Activated CD4-positive, alpha-beta T cell treated with anti-CD3 and anti-CD28 coated beads for 24 hours (primary cell): ENCODE measurements at places on chromosomes 4 and X.
A peak's percentile ranks its signal among the peaks of the same experiment; 100 is the strongest.

GRCh38 chrX:49230500-49231232 lies 2.5 kb downstream of the CACNA1F start:
- DNase-seq, result peak; percentile 31

DNA sequence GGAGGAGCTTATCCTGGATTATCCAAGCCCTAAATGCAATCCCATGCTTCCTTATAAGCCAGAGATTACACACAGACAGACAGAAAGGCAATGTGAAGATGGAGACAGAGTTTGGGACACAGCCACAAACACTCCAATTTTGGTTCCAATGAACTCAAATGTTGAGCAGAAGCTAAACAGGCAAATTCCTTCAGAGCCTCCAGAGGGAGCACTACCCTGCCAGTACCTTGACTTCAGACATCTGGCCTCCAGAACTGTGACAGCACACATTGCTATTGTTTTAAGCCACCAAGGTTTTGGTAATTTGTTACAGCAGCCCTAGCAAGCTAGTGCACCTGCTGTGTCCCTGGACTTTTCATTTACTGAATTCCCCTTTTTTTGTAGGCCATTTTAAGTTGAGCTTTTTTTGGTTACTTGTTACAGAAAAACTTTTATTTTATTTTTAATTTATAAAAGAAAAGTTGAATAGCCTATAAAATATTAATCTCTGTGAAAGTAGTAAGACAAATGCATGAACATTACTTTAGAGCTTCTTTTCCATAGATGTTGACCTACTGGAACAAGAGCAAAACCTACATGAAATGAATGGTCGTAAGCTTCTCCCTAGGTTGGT lies 33.4 kb upstream of the SRD5A3 start:
- peak; percentile 13 for DNase-seq

- DNase-seq, result no peak
Observed at GRCh38 chr4:109846395-109847098, 1.4 kb upstream of the LRIT3 start.

DNA sequence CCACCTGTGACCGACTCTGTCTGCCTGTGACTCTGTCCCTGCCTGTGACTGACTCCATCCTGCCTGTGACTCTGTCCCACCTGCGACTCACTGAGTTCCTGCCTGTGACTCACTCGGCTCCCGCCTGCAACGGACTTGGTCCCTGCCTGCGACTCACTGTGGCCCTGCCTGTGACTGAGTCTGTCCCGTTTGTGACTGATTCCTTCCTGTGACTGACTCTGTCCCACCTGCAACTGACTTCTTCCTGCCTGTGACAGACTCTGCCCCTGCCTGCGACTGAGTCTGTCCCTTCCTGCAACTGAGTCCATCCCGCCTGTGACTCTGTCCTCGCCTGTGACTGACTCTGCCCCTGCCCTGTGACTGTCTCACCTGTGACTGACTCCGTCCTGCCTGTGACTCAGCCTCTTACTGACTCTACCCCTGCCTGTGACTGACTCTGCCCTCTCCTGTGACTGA lies 9.6 kb upstream of the UVSSA start:
- DNase-seq, result peak; percentile 44

GRCh38 chr4:19888587-19888986 lies 363.1 kb upstream of the SLIT2 start:
- no peak for DNase-seq

DNA sequence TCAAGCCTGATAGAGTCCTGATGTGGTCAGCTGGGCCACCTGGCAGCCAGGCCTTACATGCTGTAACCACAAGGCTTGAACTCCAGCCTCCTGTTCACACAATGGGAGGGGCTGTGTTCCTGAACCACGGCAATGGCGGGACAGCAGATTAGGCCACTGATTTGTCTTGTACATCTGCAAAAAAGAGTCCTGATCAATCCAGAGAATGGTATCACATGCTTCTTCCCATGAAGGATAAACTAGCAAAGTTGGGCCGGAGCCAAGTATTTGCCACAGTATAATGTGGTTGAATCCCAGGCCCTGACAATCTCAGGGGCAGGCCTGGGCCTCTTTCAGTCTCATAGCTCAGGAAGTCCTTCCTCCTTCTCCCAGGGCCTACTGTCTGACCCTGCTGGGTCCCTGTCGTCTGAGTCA lies 2182.5 kb upstream of the AGA start:
- DNase-seq, result no peak

GRCh38 chrX:150408561-150408960 lies 45.4 kb downstream of the MAMLD1 start:
- no peak for DNase-seq

DNA sequence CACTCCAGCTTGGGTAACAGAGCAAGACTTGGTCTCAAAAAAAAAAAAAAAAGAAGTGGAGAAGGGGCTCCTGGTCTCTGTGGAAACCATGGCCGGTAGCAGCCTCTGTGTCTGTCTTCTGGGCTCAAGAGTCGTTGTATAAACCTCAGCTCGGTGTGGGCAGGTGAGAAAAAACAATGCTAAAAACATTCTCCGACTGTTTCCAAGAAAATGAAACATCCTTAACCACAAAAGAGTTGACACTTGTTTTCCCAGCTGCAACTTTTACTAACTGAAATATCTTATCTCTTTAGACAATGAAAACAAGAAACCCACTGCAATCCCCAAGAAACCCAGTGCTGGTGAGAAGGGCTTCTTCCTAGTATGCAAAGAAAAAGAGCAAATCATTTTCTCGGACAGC lies 26.2 kb downstream of the CD99 start:
- DNase-seq, result no peak

DNA sequence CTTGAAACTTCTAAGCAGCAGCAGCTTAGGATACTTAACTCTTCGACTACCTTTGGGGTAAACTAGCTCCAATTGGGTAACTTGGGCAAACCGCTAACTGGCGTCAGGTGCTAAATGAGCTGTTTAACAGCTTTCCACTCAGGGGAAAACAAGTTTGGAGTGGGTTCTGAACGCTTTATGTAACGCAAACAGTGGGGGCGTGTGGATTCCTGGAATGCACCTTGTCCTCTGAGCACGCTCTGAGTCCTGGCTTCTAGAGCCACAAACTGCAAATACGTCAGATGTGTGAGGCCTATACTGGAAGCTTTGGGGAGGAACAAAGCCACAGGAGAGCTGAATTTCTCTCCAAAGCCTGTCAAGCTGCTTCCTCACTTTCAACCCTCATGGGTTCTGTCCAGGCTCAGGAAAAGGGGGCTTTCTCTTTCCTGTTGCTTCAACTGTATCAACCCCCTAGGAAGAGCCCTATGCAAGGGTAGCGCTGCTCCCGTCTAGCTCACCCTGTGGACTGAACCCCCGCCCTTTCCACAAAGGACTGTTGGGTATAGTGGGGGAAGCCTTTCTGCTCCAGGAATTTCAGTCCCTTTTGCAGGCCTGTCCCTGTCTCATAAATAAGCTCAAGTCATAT lies 4.5 kb upstream of the WDR1 start:
- no peak for DNase-seq

DNA sequence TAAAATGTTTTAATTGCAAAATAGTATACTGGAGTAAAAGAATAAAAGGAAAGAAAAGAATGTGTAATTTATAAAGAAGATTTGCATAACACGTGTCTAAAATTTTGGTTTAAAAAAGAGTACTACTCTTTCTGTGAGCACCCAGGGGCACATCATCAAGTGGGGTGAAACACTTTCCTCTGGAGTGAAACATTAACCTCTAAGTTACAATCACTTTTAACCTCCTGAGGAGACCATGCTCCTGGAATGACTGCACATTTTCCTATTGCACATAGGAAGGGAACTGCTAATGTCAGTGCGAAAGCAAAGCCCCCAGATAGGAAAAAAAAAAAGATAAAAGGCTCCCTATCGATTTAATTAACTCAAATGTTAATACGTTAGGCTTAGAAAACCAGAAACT lies 13.3 kb downstream of the VEGFC start:
- no peak for DNase-seq

- no peak for DNase-seq
Observed at GRCh38 chr4:34469516-34469915, 1774.8 kb downstream of the ARAP2 start.

DNA sequence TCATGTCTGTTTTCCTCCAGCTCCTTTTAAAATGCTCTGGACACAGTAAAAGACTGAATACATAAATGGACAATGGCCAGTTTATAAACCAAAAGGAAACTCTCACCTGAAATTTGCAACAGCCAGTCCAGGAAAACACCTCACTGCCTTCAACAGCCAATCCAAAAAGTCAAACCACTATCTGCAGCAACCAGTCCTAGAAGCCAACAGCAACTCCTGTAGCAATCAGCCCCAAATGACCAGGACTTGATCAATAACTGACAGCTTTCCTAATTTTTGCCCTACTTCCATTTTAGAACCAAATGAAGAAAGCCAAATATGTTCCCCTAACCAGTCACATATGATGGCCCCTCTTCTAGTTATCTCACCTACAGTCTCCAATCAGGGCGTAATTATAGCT lies 309.5 kb upstream of the CPXCR1 start:
- DNase-seq, result no peak

- no peak for DNase-seq
Observed at GRCh38 chr4:52931243-52931642, 69.1 kb downstream of the RASL11B start.

DNA sequence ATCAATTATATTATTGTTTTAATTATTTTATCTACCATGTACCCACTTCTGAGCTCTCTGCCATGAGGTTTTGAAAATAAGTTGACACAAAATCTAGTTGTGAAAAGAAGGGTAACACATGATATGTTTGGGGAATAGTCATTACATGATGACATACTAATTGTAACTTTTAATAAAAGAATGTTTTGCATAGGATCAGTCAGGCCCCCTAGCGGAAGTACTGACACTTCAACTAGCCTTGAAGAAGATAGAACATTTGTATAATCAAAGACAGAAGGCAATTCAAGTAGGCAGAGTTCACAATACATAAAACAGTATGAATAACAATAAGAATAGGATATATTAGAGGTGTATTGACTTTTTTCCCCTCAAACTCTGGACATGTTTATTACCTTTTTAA lies 1191.0 kb upstream of the AGA start:
- no peak for DNase-seq

- DNase-seq, result no peak
Observed at GRCh38 chr4:738781-739280, 33.2 kb downstream of the PCGF3 start.

DNA sequence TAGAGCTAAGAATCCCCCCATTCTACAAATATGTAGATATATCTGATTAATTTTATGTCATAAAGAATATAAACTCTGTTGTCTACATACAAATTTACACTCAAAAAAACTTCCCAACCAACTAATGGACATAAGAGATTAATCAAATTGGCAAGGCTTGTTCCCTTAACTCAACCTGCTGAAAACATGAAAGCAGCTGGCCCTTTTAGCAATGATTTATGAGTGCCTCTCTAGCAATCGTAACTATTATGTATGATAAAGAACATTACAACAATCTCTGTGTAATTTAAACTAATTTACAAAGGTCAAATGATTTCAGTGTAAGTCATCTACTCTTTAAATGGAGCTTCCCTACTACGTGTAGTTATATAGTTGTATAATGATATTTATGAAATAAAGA lies 83.1 kb upstream of the FTHL17 start:
- no peak for DNase-seq

GRCh38 chr4:154740462-154740861 lies 3.3 kb upstream of the LRAT start:
- DNase-seq, result no peak

DNA sequence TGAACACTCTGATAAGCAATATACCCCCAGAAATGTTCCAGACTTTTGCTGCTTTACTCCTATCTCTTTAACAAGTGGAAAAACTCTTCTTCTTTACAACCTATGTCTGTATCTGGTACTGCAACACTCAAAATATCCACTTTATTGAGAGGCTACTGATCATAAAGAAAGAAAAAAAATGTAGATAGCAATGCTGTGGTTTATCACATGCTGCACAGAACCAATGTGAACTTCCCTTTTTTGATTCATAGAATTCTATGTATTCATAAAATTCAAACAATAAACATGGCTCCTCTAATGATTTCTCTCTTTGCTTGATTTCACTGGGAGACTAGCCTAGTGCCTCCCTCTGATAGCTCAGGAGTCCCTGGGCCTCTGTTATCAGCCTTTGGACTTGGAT lies 223.5 kb downstream of the ZNF674 start:
- DNase-seq, result no peak

DNA sequence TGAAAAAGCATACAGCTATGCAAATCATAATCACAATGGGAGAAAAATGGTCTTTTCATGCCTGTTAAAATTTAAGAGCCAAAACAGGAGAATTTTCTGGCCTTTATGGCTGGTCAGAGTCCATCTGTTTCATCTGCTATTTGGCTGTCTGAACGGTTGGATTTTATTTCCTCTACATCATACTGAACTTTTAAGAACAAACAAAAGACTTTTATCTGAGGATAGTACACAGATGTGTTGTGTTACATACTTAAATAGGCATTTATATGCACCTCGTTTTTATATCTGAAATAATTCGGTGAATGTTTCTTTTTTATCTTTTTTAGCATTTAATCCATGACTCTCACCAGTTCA lies 18.0 kb upstream of the WWC2 start:
- DNase-seq, result no peak

DNA sequence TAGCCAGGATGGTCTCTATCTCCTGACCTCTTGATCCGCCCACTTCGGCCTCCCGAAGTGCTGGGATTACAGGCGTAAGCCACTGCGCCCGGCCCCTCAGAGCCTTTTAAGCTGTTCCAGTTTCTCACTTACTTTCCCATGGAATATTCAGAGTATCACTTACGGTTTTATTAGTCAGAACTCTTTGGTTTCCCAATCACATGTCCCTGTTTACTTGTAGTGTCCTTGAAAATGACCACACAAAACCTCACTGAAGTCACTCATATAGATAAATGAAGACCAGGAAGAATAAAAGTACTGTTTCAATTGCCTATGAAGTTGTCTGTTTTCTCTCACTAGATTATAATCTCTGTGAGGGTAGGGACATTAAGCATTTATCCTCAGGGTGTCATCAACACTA lies 217.2 kb upstream of the HCCS start:
- DNase-seq, result no peak

- DNase-seq, result no peak
Observed at GRCh38 chr4:175418516-175418915, 393.5 kb downstream of the GPM6A start.

DNA sequence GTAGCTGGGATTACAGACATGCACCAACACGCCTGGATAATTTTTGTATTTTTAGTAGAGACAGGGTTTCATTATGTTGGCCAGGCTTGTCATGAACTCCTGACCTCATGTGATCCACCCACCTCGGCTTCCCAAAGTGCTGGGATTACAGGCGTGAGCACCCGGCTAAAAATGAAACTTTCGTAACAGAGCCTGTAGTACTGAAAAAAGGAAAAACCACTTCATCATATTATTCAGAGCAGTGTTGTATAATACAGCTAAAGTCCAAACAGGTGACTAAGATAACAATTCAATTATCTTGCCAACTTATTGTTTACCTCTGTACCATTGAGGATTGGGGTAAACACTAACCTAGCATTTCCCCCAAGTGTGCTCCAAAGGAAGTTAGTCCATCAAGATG lies 43.9 kb upstream of the HPRT1 start:
- no peak for DNase-seq

GRCh38 chr4:129926936-129927335 lies 831.0 kb downstream of the C4orf33 start:
- DNase-seq, result no peak
